RPMI7951 (cell line): ENCODE measurements at places on chromosomes 6 and 20.
A peak's percentile ranks its signal among the peaks of the same experiment; 100 is the strongest.

DNA sequence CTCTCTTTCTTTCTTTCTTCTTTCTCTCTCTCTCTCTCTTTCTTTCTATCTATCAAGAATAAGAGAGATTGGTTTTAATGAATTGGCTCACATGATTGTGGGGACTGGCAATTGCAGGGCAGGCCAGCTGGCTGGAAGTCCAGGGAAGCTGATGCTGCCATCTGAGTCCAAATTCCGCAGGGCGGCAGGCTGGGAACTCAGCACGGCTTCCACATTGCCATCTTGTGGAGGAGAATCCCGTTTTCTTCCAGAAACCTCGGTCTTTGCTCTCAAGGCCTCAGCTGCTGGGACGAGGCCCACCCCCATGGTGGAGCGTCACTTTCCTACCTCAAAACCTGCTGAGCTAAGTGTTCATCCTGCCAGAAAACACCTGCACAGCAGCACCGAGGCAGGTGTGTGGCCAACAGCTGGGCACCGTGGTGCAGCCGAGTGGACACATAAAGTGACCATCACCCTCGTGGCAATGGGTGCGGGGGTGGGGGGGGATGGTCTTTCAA lies 58.8 kb upstream of the SLCO4A1 start:
- DNase-seq: peak; percentile 67

- peak; percentile 63 for DNase-seq
These were observed 672.9 kb upstream of the MARCKS start for GRCh38 chr6:113184291-113184690.

- no peak for DNase-seq
These were observed 152.7 kb downstream of the MACROD2 start for GRCh38 chr20:14148042-14148441.

DNA sequence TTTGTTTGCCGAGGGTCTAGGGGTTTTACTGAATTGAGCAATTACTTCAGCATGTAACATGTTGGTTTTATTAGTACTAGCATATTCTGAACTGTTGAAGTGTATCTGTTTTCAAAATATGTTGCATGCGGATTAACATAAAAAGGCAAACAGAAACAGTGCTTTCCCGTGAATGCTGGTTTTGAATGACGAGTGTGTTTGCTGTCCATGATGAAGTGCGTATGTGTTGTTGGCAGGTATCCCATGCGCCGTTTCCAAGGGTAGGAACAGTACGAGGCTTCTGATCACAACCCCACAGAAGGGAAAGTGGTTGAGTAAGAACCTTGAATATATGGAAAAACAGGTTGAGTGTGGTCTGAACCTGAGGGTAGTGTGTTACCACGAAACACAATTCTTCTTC lies 232.9 kb downstream of the SAMD5 start:
- no peak for DNase-seq

- no peak for DNase-seq
These were observed 14.3 kb downstream of the SLA2 start for GRCh38 chr20:36631646-36632045.

- no peak for DNase-seq
These were observed 49.3 kb upstream of the E2F3 start for GRCh38 chr6:20352346-20352745.

GRCh38 chr6:161578478-161578877 lies 304.6 kb upstream of the AGPAT4 start:
- DNase-seq: no peak

DNA sequence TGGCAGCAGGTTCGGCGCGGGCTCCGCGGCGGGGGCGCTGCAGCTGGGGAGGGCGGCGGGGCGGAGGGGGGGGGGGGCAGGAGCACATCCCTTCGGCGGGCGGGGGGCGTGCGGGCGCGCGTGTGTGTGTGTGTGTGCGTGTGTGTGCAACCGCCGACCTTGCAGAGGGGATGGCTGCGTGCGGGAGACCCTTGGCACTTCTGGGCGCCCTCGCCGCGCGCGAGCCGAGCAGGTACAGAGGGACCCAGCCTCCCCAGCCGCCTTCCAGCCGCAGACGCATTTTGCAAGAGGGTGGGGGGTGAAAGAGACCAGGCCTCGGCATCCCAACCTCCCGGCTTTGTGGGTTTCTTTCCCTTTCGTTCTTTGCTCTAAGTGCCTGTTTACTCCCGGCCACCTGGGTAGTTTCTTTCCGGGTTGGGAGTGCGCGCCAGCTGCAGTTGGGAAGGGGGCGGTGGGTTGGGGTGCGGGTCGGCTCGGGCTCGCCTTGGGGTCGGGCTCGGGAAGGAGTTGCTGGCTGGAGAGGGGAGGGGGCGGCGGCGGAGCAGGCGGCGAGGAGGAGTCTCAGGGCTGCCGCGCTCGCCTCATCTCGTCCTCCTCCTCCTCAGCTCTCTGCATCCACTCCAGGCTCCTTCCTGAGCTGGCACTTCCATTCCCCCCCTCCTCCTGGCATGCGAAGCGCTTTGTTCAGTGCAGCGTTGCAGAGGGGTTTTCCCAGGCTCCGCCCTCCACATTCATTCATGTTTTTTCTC lies 620 bp downstream of the HIVEP1 start:
- peak; percentile 92 for DNase-seq

- no peak for DNase-seq
These were observed 39.5 kb downstream of the SMOC2 start for GRCh38 chr6:168480481-168480880.

GRCh38 chr6:36649701-36650484 lies 28.6 kb upstream of the CDKN1A start:
- DNase-seq: peak; percentile 40

DNA sequence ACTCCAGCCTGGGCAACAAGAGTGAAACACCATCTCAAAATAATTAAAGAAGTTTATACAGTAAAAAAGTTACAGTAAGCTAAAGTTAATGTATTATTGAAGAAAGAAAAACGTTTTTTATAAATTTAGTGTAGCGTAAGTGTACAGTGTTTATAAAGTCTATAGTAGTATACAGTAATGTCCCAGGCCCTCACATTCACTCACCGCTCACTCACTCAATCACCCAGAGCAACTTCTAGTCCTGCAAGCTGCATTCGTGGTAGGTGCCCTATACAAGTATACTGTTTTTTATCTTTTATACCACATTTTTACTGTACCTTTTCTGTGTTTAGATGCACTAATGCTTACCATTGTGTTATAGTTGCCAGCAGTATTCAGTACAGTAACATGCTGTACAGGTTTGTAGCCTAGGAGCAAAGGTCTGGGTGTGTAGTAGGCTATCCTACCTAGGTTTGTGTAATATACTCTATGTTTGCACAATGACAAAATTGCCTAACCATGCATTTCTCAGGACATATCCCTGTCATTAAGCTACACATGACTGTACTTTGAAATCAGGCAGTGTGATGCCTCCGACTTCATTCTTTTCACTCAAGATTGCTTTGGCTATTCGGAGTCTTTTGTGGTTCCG lies 16.7 kb downstream of the MGME1 start:
- no peak for DNase-seq

- no peak for DNase-seq
These were observed 603.5 kb downstream of the UTRN start for GRCh38 chr6:144888621-144889020.

GRCh38 chr20:46523696-46524328 lies 10.5 kb upstream of the ZNF334 start:
- peak; percentile 29 for DNase-seq

DNA sequence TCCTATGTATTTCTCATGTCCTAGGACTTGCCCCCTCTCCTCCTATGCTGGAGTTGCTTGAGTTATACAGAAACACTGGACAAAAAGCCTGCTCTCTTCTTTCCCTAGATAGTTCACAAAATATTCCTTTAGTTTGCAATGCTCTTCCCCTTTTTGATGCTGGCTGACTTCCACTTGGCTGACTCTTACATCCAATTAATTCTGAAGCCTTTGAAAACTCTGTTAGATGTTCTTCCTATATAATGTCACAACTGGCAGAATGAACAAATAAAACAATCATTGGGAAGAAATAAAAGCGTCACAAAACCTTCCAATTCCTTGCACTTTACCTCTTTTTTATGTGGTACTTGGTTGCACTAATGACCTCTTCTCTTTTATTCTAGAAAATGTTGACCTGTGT lies 253.8 kb upstream of the CITED2 start:
- DNase-seq: no peak

- no peak for DNase-seq
These were observed 10.6 kb upstream of the SASH1 start for GRCh38 chr6:148332088-148332487.
